ENCODE measurements at places on chromosomes 2 and 18.

DNA sequence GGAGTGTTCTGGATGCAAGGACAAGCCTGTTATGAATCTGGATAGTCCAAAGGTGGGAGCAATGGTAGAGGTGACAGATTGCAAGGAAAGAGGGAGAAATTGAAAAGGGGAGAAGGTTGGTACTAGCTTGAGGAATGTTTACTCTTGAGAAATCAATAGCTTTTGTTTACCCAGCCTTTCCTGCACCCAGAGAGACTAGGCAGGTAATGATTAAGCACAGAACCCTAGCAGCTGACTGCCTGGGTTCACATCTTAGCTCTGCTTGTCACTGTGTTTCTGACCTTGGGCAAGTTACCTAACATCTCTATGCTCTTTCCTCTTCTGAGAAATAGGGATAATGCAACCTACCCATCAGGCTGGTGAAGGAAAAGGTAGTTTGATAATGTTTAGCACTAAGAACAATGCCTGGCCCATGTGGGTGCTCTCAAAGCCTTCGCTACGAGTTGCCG is 178.6 kb downstream of the MGAT5 start:
- DNase-seq: no peak

- DNase-seq: no peak
Measured at GRCh38 chr18:644395-645004, 13.0 kb upstream of the TYMS start.

DNA sequence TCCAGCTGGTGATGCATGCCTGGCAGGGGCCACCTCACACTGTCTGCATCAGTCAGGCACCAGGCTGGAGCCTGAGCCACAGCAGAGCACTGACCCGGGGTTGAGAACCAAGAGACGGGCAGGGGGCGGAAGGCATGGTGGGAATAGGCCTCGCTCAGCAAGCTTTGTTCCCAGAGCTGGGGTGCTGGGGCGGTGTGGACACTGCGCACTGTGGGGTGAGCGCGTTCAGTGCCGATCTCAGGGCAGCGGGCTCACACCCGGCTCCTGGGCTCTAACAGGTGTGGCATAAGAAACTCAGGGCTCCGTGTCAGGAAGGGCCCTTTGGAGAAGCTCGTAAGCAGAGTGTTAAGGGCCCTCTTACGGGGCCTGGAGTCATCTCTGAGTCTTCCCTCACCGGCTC is 15.7 kb downstream of the SH3RF3 start:
- DNase-seq: no peak

DNA sequence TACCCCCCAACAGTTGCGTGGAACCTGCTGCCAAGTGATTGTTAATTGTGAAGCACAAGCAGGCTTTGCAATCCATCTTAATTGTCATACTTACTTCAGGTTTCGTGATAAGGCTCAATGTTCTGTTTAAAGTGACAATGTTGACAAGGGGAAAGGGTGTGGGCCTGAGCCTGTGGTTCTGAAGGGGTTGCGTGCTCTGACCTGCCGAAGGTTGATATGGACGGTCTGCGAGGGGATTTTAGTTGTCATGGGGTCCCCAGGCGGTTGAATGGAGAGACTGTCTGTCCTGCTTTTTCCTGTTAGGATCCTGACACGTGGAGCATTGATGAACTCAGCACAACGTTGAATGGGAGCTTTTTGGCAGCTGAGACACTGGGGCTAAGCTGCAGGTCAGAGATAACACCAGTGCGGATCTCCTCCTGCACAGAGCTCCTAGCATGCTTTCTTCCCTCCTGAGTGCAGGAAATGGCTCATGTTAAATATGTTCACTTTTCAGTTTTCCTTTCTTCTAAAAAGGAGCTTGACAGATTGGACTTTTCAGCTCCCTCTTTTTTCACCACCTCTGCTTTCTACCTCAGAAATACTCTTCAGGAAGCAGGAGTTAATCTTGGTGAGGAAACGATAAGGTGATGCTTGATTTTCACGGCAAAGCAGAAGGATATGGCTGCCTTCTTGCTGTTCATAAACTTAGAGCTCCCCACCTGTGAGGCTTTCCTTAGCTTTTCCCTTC is 62.9 kb upstream of the ZEB2 start:
- no peak for DNase-seq

GRCh38 chr2:71934595-71935261 is 212.9 kb downstream of the CYP26B1 start:
- DNase-seq: no peak

DNA sequence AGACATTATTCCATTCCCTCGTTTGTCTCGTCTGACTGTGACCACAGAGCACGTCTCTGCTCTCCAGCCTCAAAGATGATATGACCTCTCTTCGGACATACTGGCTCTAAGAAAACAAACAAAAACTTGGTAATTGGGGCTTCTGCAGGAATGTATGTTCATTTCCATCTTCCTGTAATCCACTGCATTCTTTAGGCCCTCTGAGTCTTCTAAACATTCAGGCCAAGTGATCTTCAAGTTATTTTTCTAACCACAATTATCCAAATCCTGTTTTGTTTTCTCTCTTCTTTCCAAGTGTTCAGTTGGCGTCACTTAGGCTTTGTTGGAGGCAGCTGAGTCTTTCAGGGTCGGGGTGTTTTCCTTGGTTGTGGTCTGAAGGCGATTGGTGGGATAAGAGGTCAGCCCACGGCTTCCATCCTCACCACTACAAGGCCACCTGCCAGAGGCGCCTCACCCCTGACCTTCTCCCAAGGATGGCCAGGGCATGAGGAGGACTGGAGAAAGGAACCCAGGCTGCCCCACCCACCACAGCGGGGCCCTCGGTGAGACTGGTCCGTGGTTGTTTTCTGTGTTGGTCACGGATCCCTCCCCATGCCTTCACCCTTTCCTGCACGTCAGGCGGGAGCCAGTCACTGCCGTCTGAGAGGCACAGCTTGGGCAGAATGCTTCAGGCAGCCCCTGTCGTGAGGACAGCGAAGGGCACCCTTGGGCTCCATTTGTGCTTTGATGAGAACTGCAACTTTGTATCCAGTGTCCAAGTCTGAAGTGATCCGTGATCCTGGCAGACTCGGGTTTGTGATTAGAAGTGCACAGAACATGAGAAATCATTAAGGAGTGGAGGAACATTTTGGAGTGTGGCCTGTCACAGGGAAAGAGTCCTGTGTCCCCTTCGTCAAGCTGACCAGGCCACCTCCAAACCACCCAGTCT is 88.6 kb upstream of the FHL2 start:
- peak; percentile 95 for DNase-seq

GRCh38 chr2:146366276-146366675 is 1478.6 kb upstream of the ACVR2A start:
- no peak for DNase-seq

- DNase-seq: no peak
Measured at GRCh38 chr2:156986339-156986988, 271.0 kb upstream of the GALNT5 start.

GRCh38 chr2:203612246-203612645 is 77.1 kb upstream of the RAPH1 start:
- DNase-seq: no peak

GRCh38 chr2:176683618-176684111 is 414.4 kb downstream of the MTX2 start:
- DNase-seq: no peak

- DNase-seq: peak; percentile 75
Measured at GRCh38 chr2:189933911-189934399, 128.6 kb downstream of the MSTN start.

DNA sequence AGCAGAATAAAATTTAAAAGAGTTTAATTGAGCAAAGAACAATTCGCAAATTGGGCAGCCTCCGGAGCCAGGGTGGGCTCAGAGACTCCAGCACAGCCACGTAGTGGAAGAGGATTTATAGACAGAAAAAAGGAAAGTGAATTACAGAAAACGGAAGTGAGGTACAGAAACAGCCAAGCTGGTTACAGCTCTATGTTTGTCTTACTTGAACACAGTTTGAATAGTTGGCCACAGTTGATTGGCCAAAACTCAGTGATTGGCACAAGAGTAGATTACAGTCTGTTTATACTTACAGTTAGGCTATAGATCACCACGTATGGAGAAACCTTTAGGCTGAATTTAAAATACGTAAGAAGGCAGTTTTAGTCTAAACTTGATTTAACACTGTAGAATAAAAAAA is 78.8 kb upstream of the NEDD4L start:
- DNase-seq: no peak

- no peak for DNase-seq
Measured at GRCh38 chr2:38450509-38450908, 73.4 kb upstream of the ATL2 start.

DNA sequence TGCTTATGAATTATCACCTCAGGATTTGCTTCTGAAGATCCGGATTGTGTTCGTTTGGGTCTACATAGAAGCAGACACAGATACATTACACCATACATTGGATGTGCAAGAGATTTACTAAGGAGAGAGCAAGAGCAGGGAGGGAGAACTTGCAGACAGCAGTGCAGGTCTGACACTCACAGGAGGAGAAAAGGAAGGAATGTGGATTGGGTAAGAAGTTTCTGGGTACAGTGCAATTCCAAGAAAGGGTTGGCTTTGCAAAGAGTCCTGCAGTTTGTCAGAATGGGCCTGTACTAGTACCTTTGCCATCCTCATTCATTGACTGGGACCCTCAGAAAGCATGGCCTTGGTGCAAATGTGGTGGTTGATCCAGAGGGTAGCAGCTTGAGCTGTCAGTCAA is 4.8 kb upstream of the THOC1 start:
- DNase-seq: no peak
